ENCODE measurements at places on chromosomes 7 and 10. TPM values are rescaled to one million over a fixed set of nuclear protein-coding genes. Genes with fewer than 3 reads are reported as not detected.

The SFTPA1 gene
- not detected for total RNA-seq

DNA sequence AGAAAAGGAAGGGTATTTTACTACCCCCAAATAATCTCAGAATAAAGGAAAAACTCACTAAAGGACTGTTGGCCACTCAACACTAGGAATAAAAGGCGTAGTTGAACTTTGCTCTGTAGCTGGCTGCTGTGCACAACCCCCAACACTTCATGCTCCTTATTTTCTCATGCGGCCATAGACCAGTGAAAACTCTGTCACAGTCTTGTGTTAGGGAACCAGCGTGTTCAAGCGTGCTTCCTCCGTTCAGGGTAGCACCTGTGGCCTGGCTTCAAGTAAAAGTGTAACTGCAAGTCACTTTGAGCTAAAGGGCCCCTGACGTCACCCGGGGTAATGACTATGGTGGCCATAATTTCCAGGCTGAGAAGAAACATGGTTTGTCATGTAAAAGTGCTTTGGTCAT, 27.0 kb downstream of the BLNK start:
- H3K4me3 ChIP-seq, result no peak overlapping the region
- H3K27ac ChIP-seq, result no peak overlapping the region
- H3K36me3 ChIP-seq, result no peaks in the 10 kb centered on the region

DNA sequence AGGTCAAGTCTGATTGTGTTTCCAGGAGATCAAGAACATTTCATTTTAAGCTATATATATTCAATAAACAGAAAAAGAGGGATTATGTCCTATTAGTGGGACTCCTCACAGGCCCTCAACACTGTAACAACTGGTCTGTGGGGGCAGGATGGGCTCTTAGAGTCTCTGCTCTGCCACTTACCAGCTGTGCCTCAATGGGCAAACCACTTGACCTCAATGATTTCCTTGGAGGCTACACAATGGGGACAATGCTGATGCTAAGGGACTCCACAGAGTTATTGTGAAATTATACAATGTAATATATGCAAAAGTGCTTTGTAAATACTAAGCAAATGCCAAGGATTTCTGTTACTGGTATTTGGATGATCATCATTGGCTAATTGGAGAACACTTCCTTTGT, 33.2 kb upstream of the MXI1 start:
- H3K4me3 ChIP-seq, result no peak overlapping the region
- H3K27ac ChIP-seq, result no peak overlapping the region
- no peak for DNase-seq
- H3K4me1 ChIP-seq, result peaks cover 10% of the 10 kb centered on the region
- no peaks in the 10 kb centered on the region for H3K36me3 ChIP-seq

- DNase-seq, result no peak
- no peak overlapping the region for H3K4me3 ChIP-seq
- H3K27me3 ChIP-seq, result peaks cover 11% of the 10 kb centered on the region
- no peaks in the 10 kb centered on the region for H3K4me1 ChIP-seq
Observed at GRCh38 chr10:10642751-10643150, 374.9 kb upstream of the CELF2 start.

GRCh38 chr10:8873310-8873709, 818.8 kb downstream of the GATA3 start:
- H3K36me3 ChIP-seq, result no peaks in the 10 kb centered on the region
- peaks cover 4% of the 10 kb centered on the region for H3K4me1 ChIP-seq
- H3K27me3 ChIP-seq, result peaks cover 1% of the 10 kb centered on the region
- no peak overlapping the region for H3K4me3 ChIP-seq
- DNase-seq, result no peak

DNA sequence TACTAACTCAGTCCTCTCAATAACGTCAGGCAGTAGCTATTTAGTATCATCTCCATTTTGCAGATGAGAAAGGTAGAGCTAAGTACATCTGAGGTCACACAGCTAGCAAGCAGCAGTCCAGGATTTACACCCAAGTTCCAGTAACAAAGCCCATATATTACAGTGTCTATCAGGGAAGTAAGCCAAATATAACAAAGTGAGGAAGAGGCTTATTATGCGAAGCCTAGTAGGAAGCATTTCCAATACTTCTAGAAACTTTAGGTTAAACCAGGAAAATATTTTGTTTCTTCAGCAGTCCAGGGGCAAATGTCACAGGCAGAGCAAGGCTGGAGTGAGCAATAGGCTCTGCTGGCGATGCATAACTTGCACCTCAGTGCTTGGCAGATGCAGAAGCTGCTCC, 53.9 kb downstream of the NOC3L start:
- peaks cover 24% of the 10 kb centered on the region for H3K27me3 ChIP-seq
- H3K36me3 ChIP-seq, result no peaks in the 10 kb centered on the region
- H3K4me3 ChIP-seq, result no peak overlapping the region
- H3K4me1 ChIP-seq, result no peaks in the 10 kb centered on the region
- H3K27ac ChIP-seq, result no peak overlapping the region
- no peak for DNase-seq

DNA sequence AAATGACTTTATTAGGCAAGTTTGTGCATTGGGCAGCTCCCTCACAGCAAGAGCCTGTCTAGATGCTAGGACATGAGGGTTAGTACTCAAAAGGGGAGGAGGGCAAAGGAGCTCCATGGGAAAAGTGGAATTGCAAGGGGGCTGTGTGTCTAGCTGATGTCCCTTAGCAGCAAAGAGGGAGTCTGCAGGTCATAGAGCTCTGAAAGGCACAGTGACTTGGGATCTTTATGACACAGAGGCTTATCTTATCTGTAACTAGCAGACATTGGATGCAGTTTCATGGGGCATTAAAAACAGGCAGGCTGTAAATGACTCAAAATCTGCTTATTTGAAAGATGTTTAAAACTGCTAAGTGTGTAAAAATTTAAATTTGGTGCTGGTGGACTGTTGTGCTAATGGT, 556.2 kb upstream of the FZD8 start:
- no peaks in the 10 kb centered on the region for H3K4me1 ChIP-seq
- no peak overlapping the region for H3K27ac ChIP-seq
- no peak overlapping the region for H3K4me3 ChIP-seq
- DNase-seq, result no peak
- H3K27me3 ChIP-seq, result no peaks in the 10 kb centered on the region
- H3K36me3 ChIP-seq, result no peaks in the 10 kb centered on the region

Measured in activated CD4-positive, alpha-beta memory T cell treated with anti-CD3 and anti-CD28 coated beads for 36 hours (primary cell).